ENCODE measurements at places on chromosomes 12 and 14. TPM values are rescaled to one million over a fixed set of nuclear protein-coding genes. Genes with fewer than 3 reads are reported as not detected.

DNA sequence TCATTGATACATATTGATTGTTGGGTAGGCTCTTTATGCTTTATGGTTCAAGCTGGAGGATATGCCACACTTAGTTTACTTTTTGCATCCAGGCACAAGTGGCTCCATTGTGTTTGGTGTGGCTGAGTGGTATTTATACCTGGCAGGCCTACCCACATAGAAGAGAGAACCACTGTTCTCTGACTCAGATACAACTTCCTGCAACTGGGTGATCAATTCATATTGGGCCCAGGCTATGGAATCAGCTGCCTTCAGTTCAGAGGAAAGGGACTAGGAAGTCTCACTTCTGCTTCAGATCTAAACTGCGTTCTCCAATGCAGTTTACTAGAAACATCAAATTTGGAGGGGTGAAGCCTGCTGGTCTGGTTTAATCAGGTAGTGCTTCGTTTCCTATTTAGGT lies 49.8 kb upstream of the LRRK2 start:
- H3K27ac ChIP-seq: no peak overlapping the region
- no peaks in the 10 kb centered on the region for H3K27me3 ChIP-seq
- H3K4me3 ChIP-seq: no peak overlapping the region
- no peaks in the 10 kb centered on the region for H3K36me3 ChIP-seq
- no peak for DNase-seq

Gene SERPINA6
- not detected for total RNA-seq

DNA sequence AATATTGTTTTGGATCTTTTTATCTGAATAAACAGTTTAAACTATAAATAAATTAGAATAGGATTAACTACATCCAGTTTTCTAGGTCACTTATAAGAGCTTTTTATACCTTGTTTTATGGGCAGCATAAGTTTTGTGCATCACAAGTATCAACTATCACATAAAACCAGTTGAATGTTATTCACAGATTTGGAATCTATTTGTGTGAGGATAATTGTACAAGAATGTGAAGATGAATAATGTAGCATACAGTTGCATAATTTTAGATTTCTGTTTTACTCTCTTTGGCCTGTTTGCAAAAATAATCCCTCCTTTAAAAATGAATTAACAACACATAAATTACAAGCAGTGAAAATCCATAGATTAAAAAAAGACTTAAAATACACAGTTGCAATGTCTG lies 88.8 kb downstream of the SCFD1 start:
- no peaks in the 10 kb centered on the region for H3K36me3 ChIP-seq
- H3K27ac ChIP-seq: no peak overlapping the region
- H3K4me1 ChIP-seq: peaks cover 6% of the 10 kb centered on the region
- H3K27me3 ChIP-seq: no peaks in the 10 kb centered on the region
- no peak for DNase-seq

GRCh38 chr12:62279961-62280360 lies 19.8 kb downstream of the USP15 start:
- H3K27me3 ChIP-seq: no peaks in the 10 kb centered on the region
- no peak overlapping the region for H3K27ac ChIP-seq
- no peak overlapping the region for H3K4me3 ChIP-seq
- H3K4me1 ChIP-seq: no peaks in the 10 kb centered on the region
- no peaks in the 10 kb centered on the region for H3K36me3 ChIP-seq
- no peak for DNase-seq

Gene INHBC
- total RNA-seq: 0.06 TPM

Gene MFAP5
- not detected for total RNA-seq

Gene SDSL
- total RNA-seq: 3.1 TPM

DNA sequence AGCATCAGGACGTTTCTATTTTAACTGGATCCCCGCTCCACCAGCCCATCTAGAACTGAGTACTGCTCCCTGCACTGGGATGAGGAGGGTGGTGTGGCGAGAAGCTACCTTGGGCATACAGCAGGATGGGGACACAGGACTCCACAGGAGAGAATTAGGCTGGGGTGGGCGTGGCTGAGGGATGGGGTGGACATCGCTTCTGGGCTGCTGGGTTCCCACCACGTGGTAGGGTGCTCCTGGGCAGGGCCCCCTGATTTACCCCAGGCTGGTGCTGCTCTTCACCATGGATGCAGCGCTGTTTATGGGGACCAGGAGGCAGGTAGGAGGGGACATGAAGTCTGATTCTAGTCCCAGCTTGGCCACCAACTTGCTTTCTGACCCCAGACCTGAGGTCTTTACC lies 41.9 kb downstream of the VDR start:
- DNase-seq: no peak
- H3K4me1 ChIP-seq: no peaks in the 10 kb centered on the region
- H3K27me3 ChIP-seq: no peaks in the 10 kb centered on the region
- H3K36me3 ChIP-seq: no peaks in the 10 kb centered on the region
- H3K4me3 ChIP-seq: no peak overlapping the region

Gene SOS2
- total RNA-seq: 18.3 TPM

GRCh38 chr14:62179367-62180018 lies 417.3 kb downstream of the SNAPC1 start:
- H3K27me3 ChIP-seq: peaks cover 12% of the 10 kb centered on the region
- H3K27ac ChIP-seq: no peak overlapping the region
- peak; percentile 87 for DNase-seq
- no peaks in the 10 kb centered on the region for H3K4me1 ChIP-seq

- H3K4me1 ChIP-seq: peaks cover 16% of the 10 kb centered on the region
- H3K4me3 ChIP-seq: no peak overlapping the region
- no peaks in the 10 kb centered on the region for H3K36me3 ChIP-seq
- no peak for DNase-seq
These were observed 32.9 kb downstream of the ARID2 start for GRCh38 chr12:45762185-45763110.

Gene LAG3
- 2.9 TPM for total RNA-seq

Gene CCND2
- 103 TPM for total RNA-seq

Measured in neural progenitor cell (in vitro differentiated cells).